ENCODE measurements at places on chromosomes 1 and 21.

DNA sequence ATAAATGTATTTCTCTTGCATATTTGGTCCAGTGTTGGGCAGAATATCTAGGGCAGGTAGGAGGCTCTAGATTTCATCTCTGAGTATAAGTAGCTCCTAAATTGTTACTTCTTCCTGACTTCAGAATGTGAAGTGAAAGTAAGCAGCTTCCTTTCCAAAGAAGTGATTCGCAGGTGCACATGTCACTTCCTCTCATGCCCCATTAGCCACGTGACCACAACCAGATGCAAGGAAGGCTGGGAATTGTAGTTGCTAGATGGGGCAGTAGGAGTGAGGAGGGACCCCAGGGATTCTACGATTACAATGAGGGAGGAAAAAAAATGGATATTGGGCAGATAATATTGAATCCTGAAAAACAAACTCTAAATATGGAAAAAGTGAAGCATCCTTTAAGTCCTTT lies 113.2 kb upstream of the CYYR1 start:
- peak; percentile 19 for DNase-seq

- DNase-seq, result no peak
Measured at GRCh38 chr1:116257341-116257767, 115.7 kb upstream of the ATP1A1 start.

GRCh38 chr1:242089911-242090310 lies 91.0 kb upstream of the MAP1LC3C start:
- no peak for DNase-seq

- no peak for DNase-seq
Measured at GRCh38 chr1:151774256-151774922, 11.1 kb upstream of the MRPL9 start.

DNA sequence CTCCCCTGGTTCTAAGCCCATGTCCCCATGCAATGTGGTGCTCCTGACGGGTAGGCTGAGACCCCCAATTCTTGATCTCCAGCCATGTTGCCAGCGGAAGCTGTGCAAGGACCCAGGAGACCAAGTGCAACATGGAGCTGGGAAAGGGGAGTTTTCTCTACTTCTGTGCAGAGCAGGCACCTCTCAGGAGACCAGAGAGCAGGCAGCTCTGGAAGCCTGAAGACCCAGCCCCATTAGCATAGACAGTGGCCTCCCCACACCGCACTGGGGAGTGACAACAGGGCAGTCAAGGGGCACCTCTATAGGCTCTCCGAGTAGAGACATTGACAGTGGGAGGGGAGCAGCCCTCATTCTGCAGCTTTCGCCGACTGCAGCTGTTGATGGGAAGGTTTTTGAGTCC lies 410.2 kb downstream of the MATN1 start:
- DNase-seq, result peak; percentile 10

GRCh38 chr1:188642704-188643103 lies 1814.0 kb downstream of the PLA2G4A start:
- no peak for DNase-seq

DNA sequence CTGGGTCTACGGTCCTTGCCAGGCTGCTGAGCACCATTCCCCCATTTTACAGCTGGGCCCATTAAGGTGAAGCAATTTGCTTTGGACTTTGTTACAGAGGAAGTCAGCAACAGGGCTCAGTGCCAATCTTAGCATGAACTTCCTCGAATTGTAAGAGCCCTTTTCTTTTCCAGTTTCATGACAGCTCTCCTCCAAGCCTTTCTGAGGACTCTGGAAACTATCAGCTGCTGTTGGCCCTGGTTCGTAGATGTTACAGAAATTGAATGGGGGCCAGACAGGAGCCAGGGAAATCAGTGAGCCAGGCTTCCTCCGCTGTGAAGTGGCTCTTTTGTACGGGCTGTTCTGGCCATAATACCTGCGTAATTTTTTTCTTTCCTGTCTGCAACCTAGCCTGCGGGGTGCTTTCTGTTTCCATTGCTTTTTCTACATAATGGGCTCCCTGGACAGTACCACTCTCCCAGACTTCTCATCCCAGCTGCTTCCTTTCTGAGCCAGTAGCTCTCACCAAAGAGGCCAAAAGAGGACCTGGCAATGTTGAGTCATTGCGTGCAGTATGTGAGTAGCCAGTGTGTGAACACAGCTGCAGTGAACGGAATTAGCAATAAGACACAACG lies 386.3 kb downstream of the DISC1 start:
- no peak for DNase-seq

DNA sequence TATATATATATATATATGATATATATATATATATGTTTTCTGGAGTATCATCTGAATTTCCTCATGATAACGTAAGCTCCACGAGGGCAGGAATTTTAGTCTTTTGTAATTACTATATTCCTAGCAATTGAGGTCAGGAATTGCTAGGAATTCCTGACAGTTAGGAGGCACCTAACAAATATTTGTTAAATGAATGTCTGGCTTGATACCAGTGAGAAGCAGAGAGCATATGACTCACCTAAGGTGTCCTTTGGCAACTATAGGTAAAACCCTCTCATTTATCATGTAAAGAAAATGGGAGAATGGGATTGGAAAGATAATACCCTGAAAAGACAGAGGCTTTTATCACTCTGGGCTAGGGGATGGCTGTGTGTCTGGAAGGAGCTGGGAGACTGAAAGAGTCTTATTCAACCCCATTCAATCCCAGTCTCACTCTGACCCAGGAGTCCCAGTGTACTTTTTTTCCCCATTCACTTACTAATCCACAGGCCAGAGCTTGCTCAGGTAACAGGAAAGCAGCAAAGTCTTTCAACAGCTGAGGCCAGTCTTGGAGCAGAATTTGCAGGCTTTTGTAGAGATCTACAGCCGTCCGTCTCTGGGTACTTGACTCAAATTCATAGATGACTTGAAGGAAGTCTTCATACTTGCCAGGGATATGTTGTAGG lies 71.2 kb downstream of the DAP3 start:
- DNase-seq, result no peak

DNA sequence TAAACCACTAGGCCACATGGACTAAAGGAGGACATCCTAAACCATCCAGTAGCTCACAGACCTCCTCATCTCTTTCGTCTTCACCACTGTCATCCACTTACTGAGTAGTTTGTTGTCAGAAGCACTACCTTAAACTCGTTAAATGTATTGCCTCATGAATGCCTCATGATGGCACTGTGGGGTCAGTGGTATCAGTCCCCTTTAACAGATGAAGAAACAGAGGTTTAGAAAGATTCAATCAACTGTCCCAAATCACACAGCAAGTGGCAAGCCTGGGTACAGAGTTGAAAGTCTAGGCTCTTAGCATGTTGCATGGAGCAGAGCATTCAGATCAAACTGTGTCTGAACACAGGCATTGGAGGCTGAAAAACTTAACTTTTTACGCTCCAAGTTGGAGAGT lies 183.6 kb upstream of the KIAA0040 start:
- DNase-seq, result no peak

DNA sequence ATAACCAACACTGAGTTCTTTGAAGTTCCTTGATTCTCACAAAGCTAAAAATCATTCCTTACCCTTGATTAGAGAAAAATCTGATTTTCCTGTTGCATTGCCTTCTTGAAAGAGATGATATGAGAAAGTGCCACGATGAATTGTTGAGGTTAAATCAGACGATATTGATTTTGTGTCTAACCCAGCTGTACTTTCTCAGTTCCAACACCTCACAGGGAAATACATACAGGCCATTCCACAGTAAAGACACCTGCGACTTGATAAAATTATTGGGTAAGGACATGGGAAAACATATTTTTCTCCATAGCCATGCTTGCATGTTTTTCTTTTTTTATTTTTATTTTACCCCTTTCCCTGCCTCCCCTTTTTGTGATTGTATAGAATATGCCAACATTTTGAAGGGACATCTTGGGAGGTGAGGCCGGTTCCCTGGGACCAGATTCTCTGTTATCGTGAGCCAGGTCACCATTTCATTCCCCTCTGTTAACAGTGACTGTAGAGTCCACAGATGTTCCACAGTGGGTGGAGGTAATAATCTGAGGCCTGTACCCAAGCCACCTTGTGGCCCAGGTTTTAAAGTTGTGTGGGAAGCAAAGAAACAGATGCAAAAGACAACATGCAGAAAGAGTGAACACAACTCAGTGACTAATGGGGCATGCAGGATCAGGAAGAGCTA lies 255.4 kb upstream of the ST6GALNAC5 start:
- no peak for DNase-seq

DNA sequence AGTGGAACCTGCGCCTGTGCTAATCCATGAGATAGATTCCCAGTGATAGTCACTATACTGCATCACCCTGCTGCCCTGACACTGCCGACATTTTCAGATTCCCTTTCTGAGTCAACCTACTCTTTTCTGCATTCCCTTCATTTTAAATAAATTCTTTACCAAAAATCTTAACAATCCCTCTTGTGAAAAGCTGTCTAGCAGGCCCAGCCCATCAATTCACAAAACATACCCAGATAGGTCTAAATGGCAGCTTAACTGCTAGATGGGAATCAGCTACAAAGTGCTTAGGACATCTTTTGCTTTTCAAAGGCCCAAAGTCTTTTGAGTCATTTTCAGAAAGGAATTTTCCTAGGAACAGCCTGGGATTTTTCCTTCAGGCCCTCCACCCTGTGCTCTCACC lies 180.1 kb upstream of the PTBP2 start:
- DNase-seq, result no peak

DNA sequence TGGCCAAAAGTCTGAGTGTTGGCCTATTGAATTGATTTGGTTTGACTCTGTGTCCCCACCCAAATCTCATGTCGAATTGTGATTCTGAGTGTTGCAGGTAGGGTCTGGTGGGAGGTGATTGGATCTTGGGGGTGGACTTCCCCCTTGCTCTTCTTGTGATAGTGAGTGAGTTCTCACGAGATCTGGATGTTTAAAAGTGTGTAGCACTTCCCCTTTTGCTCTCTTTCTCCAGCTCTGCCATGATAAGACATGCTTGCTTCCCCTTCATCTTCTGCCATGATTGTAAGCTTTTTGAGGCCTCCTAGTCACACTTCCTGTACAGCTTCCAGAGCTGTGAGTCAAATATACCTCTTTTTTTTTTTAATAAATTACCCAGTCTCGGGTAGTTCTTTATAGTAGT lies 297.1 kb upstream of the ZRANB2 start:
- no peak for DNase-seq

DNA sequence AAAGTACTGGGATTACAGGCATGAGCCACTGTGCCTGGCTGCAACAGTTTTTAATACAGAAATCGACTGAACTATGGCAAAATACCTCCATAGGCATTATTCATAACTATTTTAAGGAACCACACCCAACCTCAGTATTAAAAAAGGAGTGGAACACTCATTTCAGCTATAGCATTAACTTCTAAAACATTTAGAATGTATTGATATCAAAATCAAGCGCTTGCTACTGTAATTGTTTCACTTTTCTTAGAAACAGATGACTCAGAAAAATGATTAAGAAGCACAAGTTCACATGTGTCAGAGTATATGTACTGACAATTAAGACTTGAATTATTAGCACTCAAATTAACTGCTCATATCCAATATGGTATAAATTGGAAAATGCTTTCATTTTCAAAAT lies 15.1 kb downstream of the AIDA start:
- DNase-seq, result no peak

GRCh38 chr1:116372191-116372590 lies 853 bp upstream of the ATP1A1 start:
- DNase-seq, result no peak

DNA sequence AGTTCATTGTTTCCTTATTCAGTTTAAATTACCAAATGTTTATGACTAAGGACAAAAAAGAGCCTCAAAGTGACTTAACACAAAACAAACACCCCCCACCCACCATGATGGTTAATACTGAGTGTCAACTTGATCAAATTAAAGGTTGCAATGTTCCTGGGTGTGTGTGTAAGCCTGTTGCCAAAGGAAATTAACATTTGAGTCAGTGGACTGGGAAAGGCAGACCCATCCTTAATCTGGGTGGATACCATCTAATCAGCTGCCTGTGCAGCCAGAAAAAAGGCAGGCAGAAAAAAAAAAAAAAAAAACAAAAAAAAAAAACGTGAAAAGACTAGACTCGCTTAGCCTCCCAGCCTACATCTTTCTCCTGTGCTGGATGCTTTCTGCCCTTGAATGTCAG lies 543.4 kb downstream of the NEGR1 start:
- DNase-seq, result no peak

DNA sequence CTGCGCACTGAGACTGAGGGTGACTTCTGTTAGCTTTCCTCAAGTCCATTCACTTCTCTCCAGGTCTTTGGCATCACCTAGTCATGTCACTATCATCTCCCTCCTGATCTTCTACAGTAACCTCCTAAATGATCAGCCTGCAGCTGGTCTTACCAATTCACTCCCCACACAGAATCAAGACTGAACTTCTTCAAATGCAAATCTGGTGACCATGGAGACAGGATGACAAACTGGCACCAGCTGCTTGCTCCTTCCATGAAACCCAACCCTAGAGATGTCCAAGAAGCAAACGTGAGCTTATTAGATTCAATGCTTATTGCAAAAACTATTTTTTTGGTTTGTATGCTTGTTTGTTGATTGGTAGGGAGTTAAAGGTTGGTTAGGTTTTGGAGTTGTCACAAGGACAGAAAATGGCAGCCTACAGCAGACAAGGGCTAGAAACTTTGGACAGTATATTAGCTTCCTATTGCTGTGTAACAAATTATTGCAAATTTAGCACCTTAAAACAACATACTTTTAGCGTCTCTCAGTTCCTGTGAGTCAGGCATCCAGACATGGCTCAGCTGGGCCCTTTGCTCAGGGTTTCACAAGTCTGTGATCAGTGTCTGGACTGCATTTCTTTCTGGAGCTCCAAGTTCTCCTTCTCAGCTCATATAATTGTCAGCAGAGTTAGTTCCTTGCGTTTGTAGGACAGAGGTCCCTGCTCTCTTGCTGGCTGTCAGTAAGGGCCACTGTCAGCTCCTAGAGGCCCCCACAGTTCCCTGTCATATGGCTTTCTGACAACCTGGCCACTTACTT lies 53.3 kb upstream of the GJA8 start:
- no peak for DNase-seq

DNA sequence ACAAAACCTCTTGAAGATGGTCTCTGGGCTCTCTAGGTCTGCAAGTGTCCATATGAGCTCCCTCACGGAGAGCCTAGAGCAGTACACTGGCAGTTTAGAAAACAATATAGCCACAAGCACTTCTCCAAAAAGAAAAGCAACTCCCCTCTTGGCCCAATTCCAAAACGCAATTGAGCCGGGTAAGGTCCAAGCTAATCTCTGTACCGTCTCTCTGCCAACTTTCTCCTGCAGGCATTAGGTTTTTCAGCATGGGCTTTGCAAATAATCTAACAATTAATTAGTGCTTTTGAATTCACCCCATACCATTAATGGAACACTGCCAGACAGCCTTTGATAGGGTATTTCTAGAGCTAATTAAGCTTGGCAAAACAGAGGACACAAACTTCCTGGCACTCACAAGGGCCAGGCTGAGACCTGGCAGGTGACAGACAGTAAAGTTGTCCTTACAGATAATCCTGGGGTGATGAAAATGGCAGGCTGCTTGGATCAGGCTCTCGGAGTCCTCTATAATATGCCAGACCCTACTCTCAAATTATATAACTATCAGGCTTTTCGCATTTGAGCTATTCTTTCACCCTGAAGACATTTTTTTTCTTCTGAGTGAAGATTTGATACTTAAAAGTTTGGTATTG lies 39.8 kb downstream of the TGFBR3 start:
- no peak for DNase-seq
